ENCODE measurements at places on chromosomes 5 and 9.

- no peak for DNase-seq
These were observed 163.7 kb upstream of the ELL2 start for GRCh38 chr5:96125231-96125891.

DNA sequence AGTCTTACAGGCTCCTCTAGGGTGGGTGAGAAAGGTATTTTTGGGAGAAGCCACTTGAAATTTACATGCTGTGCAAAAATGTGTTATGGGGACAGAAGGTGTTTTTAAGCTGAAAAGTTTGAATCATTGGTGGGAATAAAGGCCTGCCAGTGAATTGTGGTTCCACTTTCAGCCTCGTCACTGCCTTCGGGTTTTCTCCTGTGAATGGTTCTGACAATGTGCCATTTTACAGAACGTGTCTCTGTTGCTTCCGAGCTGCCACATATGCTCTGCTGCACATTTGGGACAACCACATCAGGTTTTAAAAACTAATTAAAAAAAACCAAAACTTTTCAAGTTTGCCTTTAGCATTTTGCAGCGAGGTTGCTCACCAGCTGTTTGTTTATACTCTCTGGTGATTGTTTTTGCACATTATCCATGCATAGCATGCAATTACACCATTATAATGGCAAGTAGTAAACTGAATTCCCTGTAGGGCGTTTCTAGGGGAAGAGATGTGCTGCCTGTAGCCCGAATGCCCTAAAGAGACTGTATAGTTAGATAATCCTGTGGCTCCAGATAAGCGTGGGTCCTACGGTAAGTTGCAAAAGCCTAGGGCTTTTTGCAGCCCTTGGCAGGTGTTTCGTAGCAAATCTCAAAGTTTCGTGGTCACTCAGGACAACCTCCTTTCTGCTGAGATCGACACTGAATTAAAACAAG, 40.1 kb upstream of the SUB1 start:
- DNase-seq = no peak

GRCh38 chr5:60929024-60929423, 15.8 kb downstream of the ERCC8 start:
- DNase-seq = no peak

- DNase-seq = no peak
These were observed 61.8 kb downstream of the WDR36 start for GRCh38 chr5:111153945-111154344.

DNA sequence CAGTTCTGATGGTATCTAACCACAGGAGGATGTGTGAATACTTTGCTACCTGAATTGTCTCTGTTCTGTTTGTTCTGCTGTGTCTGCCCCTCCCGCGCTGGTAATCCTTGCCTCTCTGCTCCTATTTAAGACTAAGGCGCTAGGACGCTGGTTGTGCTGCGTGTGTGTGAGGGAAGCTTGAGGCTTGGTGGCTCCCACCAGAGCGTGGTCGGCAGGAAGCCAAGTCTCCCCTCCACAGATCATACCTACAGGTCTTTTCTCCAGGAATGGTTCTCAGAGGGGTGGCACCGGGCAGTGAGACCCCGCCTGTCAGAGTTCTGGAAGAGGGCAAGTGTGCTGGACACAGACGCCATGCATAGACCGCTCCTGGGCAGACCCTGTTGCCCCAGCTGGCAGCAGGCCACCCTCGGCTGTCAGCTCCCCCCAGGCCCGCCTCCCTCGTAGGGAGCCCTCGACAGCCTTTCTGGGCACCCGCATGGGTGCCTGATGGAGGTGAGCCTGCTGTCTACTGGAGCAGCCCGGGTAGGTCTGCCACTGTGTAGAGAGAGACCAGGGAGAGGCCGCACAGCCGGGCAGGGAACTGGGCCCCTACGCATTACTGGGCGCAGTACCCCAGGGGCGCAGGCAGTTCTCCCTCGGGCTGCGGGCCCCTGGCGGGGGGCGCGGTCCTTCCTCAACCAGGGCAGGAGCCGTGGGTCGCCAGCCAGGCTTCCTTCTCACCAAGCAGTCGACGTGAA, 53.4 kb upstream of the ROR2 start:
- DNase-seq = no peak

DNA sequence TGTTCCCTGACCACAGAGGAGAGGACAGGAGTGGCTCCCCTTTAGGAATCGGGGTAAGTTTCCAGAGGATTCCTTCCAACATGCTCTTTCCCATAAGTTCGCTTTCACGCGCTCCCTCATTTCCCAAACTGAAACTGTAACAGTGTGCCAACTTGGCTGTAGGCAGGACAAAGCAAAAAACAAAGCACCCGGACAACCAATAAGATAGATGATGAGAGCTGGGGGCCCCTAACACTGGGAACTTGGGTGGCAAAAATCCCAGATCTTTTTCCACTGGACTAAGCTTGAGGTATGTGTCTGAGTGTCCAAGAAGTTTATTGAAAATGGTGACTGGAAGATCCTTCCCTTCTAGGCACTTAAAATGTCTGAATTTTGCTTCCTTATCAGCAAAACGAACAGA, 258.7 kb upstream of the IL12B start:
- no peak for DNase-seq

DNA sequence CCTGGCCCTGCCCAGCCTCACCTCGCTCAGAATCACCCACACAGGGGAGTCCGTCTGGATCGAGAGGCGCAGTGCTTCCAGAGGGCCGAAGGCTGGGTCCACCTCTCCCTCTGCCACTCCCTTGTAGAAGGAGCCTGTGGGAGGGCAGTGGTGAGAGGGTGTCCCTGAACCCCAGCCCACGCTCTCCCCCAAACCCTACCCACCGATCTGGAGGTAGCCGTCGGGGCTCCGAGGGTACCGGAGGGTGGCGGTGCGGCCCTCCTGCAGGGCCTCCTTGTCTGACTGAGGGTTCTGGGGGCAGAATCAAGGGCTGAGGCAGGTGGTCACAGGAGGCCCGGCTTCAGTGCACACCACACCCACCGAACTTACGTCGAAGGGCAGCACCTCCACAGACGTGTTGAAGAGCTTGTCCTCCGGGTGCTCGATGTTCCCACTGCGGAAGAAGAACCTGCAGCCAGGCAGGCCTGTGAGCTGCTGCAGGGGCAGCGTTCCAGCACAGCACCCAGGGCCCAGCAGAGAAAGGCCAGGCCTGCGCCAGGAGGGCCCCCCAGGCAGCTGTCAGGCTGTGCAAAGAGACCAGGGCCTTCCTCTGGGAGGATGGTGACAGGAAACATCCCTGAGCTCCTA, 4.5 kb downstream of the LTC4S start:
- DNase-seq = no peak

DNA sequence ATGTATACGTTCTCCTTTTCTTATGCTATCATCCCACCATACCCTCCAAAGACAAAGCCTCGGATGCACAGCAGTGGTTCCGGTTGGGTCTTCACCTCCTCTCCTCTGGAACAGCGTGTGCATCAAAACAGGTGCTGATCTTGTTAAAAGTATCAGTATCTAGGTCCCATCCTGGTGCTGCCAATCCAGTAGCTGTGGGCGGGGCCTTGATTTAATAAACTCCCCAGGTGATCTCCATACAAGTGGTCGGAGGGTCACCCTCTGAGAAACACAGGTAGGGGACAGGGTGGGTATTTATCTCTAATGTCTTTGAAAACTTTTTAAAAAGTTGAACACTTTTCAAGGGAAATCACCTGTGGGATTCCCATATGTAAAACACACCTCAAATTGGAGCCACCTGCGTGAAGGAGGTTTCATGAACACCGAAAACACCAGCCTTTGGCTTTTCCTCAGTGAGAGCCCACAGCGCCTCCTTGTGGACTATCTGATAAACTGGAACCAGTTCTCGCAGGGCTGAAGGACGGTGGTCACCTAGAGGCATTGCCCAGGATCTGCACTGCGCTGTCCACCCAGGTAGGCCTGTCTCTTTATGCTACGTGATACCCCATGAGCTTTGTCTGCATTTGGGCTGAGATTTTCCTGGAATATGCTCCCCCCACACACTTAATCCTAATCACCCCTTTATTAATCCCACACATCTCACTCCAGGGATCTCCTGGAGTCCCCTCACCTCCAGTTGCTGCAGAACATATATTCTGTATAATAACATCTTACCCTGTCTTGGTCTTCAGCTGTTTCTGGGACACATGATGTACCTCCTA, 80.5 kb upstream of the EPB41L4B start:
- DNase-seq = no peak

DNA sequence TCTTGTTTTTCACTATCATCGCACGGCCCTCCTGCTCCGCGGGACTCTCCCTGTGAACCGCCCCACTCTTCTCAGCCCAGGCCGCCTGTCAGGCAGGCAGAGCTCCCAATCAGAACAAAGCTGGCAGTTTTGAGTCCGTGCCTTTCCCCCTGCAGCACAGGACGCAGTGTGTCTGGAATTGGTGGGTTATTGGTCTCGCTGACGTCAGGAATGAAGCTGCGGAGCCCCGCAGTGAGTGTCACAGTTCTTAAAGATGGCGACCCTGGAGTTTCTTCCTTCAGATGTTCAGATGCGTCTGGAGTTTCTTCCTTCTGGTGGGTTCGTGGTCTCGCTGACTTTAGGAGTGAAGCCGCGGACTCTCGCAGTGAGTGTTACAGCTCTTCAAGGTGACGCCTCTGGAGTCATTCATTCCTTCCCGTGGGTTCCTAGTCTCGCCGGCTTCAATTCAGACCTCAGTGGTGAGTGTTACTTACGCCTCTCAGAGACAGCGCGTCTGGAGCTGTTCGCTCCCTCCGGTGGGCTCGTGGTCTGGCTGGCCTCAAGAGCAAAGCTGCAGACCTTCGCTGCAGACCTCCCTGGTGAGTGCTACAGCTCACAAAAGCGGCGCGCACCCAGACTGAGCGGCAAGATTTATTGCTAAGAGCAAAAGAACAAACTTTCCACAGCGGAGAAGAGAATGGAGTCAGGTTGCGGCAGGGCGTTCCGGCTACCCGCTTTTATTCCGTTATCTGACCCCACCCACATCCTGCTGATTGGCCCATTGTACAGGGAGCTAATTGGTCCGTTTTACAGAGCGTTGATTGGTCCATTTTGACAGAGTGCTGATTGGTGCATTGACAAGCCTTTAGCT, 7.4 kb downstream of the ZDHHC11B start:
- no peak for DNase-seq

GRCh38 chr5:80955082-80955590, 5.0 kb upstream of the RASGRF2 start:
- DNase-seq = no peak

GRCh38 chr5:64318175-64318574, 152.5 kb downstream of the RNF180 start:
- no peak for DNase-seq

DNA sequence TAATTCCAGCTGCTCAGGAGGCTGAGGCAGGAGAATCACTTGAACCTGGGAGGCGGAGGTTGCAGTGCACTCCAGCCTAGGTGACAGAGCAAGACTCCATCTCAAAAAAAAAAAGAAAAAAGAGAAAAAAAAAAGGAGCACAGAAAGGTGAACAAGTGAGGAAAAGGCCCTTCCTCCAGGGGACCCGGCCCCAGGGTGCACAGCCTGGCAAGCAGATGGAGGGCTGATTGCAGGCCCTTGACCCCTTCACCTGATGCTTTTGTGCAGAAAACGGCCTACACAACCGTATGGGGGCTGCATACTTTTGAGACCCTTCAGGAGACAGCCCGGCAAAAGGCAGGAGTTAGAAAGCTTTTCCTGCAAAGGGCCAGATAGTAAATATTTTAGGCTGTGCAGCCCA, 33.9 kb downstream of the HRH2 start:
- DNase-seq = no peak

- DNase-seq = no peak
These were observed 132.8 kb upstream of the ALDH1B1 start for GRCh38 chr9:38259519-38260218.

- no peak for DNase-seq
These were observed 489.5 kb upstream of the EDIL3 start for GRCh38 chr5:84874196-84874595.

- no peak for DNase-seq
These were observed 32.0 kb downstream of the ENHO start for GRCh38 chr9:34490760-34491159.

DNA sequence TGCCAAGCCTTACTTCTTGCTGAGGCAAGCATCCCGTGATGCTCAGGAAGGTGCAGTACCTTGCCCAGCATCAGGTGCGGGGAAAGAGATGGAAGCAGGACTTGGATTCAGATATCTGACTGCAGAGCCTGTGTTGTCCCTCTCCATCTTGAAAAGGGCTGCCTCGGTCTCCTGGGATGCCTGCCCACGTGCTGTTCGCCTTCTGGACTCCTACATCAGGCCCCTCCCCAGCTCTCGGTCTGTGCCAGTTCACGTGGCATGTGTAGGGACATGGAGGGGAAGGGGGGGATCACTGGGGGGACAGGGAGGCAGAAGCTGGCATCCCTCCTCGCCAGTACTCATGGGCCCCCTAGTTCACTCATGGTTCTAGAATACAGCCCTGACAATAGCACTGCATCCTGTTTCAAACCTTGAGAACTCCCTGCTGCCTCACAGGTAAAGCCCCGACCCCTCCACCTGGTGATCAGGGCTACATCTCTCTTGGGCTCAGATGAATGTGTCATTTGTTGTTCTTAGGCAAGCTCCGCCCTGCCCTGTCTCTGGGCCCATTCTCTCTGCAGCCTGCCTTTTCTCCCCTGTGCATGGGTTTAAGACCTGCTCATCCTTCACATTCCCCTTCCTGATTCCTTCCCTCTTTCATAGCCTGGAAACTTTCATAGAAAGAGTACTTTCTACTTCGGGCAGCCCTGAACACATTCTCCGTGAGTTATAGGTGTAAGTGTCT, 38.9 kb upstream of the SLC25A51 start:
- DNase-seq = no peak

DNA sequence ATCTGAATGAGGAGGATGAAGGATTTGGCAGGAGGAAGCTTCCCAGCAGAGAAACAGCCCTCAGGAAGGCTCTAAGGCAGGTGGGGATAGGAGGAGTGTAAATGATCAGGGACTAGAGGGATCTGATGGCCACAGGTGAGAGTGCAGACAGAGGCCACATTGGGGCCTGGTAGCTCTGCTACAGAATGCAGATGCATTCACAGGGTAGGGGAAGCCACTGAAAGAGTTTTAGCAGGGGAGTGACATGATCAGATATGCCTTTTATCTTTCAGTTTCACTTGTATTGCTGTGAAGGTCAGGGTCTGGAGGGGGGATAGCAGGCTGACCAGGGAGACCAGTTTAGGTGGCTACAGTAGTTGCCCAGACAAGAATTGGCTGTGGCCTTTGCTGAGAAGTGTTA, 3.0 kb downstream of the TXNDC15 start:
- no peak for DNase-seq

- DNase-seq = no peak
These were observed 64.7 kb downstream of the POU5F2 start for GRCh38 chr5:93676704-93677103.

GRCh38 chr9:125850763-125851162, 103.6 kb downstream of the PBX3 start:
- no peak for DNase-seq

GRCh38 chr9:78857373-78858225, 560.7 kb downstream of the PSAT1 start:
- no peak for DNase-seq
